ENCODE measurements at places on chromosomes 12 and 14.

DNA sequence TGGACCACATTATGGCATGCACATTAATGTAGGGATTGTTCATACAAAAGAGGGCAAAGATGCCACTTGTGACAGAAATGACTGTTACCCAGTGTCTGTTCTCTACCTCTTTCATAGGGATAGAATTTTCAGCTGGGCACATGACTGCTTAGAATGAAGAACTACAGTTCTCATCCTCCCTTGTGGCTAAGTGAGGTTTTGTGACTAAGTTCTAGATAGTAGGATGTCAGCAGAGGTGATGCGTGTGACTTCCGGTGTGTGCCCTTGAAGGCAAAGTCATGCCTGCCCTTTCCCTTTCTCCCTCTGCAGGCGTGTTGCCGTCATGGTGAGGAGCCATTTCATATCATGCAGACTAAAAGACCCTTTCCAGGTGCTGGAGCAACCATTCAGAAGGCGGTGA is 99.3 kb downstream of the CACNA1C start:
- no peak for DNase-seq

DNA sequence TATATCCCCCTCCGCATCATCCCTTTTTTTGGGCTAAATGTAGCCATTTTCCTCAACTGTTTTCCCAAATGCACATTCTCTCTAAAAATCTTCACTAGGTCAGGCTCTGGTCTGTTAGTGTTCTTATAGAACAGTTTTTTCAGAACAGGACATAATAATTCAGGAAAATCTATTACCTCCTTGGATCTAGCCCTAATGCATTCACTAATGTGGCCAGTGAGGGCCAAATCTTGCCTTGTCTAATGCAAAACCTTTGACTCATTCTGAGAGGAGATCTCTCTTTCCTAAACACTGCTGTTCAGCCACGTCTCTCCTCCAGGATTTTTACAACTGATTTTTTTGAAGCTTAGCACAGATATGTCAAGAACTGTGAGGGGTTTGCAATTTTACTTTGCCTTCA is 15.5 kb downstream of the C14orf132 start:
- no peak for DNase-seq

GRCh38 chr12:47725091-47725772 is at the start of gene ENDOU:
ENDOU (minus strand) TSS chr12:47725490; CDS start chr12:47725413, 77 bp downstream.
- no peak for DNase-seq

DNA sequence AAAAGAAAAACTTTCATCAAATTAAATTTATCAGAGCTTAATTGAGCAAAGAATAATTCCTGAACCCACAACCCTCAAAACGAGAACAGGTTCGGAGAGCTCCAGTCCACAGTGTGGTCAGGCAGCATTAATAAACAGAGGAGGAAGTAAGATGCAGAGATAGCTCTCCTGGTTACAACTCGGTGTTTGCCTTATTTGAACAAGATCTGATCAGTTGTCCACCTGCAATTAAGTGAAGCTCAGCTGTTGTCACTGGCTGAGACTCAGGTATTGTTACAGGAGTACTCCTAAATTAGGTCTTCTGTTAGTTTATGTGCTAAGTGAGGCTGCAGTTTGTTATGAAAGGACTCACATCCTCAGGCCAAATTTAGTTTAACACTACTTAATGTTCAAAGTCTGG is 451.4 kb upstream of the PDE3A start:
- DNase-seq, result no peak

- DNase-seq, result no peak
These were observed 2.2 kb downstream of the ZNF839 start for GRCh38 chr14:102321456-102322422.

GRCh38 chr12:34210689-34211530 is 188.6 kb downstream of the ALG10 start:
- no peak for DNase-seq

GRCh38 chr12:49583366-49584094 is 15.6 kb upstream of the MCRS1 start:
- no peak for DNase-seq

DNA sequence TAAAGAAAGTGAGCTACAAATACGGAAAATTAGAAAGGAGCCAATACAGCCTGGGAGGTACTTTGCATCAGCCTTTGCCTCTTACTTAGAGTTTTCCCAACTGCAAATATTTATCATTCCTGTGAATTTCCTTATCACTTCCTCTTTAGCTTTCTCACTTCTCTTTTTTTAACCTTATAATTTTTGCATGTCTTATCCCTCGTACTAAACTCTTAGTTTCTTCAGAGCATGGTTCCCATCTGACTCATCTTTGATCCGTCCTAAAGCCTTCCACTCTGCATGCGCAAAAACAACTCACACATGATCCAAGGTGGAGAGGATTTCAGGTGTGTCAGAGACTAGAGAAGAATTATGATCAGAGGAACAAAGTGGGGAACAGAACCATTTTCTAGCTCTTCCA is 9.6 kb upstream of the SNAPC1 start:
- no peak for DNase-seq

DNA sequence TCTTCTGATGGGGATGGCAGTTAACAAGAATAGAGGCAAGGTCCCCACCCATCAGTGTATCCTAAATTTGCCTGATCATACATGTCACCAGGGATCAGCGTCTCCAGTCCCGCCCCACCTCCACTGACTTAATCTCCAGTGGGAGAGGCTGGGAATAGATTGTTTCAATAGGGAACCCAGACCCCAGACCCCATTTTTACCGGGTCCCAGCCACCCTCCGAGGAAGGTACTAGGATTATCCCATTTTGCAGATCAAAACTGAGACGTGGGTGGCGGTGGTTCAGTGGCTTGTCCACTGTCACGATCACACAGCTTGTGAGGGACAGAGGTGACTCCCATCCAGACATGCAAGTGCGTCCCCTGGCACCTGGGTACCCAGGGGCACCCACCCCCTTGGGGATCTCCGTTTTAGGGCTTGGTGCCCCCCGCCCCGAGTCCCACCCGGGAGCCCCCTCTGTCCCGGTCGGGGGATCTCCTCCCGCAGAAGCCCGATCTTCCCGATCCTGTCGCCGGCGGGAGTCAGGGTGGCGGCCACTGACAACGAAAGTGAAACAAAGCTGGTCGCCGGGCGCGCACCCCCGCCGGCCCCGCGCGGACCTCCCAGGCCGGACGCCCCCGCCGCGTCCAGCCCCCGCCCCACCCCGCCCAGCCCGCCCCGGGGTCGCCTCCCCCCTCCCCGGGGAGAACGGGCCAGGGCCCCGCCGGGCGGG is 523 bp downstream of the WSB2 start:
- DNase-seq, result peak; percentile 18

GRCh38 chr12:19301688-19302087 is 137.6 kb upstream of the AEBP2 start:
- DNase-seq, result no peak

DNA sequence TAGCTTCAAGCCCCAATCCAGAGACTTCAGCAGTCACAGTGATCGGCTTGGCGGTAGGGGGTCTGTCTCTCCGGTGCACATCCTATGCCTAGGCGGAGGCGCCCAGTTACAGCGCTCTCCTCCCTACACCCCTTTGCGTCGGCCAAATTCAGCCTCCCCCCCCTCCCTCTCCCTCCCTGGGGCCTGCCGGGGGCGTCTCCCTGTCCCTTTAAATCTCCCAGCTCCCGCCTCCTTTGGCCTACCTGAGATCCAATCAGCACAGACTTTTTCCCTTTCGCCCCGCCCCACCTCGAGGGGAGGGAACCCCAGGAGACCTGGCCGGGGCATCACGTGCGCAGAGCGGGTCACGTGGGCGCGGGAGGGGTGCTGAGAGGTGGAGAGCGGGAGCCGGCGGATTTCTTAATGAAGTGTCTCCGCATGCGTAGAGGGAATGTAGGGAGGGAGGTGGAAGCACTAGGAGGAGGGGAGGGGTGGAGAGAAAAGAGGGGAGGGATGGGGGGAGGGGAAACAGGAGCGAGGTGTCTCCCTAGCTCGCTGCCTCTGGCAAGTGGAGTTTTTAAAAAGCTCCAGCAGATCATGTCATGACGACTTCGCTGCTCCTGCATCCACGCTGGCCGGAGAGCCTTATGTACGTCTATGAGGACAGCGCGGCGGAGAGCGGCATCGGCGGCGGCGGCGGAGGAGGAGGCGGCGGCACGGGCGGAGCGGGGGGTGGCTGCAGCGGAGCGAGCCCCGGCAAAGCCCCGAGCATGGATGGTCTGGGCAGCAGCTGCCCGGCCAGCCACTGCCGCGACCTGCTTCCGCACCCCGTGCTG is at the start of gene HOXC13:
Gene HOXC13 (plus strand): TSS at position 506 of the 815 bp plus-strand sequence. CDS start 76 bp downstream, at position 582.
- DNase-seq, result no peak

DNA sequence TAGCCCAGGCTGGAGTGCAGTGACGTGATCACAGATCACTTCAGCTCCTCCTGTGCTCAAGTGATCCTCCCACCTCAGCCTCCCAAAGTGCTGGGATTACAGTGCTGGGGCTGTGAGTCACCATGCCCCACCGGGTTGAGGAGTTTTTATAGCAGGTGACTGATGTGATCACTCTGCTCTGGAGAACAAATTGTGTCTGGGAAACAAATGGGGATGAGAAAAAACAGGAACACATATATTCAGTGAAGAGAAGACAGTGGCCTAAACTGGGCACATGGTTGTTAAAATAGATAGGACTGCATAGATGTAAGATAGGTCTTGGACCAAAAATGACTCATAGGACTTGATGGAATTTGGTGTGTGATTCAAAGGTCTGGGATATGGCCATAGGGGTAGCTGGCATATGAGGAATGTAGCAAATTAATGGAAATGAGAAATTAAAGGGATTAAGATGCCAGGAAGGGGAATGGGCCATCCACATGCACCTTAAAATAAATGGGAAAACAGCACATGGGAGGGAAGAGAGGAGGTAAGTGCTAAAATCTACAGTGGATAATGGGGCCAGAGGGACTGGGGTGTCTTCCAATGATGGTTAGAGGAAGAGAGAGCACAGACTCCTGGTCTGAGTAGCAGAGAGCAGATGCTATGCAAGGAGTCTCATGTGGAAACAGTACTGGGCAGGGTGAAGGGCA is 11.2 kb downstream of the BCAT1 start:
- no peak for DNase-seq
